ENCODE measurements at places on chromosomes 3 and 15. TPM values are rescaled to one million over a fixed set of nuclear protein-coding genes. Genes with fewer than 3 reads are reported as not detected.

GRCh38 chr15:78212008-78212407 is 22.4 kb downstream of the ACSBG1 start:
- ATAC-seq: no peak

The WDR93 gene
- not detected for total RNA-seq

GRCh38 chr3:81485444-81485865 is 276.0 kb downstream of the GBE1 start:
- ATAC-seq: peak; percentile 45

GRCh38 chr15:80418892-80419537 is 14.8 kb downstream of the ARNT2 start:
- ATAC-seq: peak; percentile 38

The ZKSCAN7 gene
- 0.76 TPM for total RNA-seq

GRCh38 chr3:167115331-167115934 is 264.7 kb downstream of the ZBBX start:
- ATAC-seq: no peak

GRCh38 chr3:65901226-65901625 is 137.5 kb downstream of the MAGI1 start:
- ATAC-seq: no peak

The CYP1A2 gene
- not detected for total RNA-seq

The SNURF gene
- 3.9 TPM for total RNA-seq

The TMEM89 gene
- not detected for total RNA-seq

DNA sequence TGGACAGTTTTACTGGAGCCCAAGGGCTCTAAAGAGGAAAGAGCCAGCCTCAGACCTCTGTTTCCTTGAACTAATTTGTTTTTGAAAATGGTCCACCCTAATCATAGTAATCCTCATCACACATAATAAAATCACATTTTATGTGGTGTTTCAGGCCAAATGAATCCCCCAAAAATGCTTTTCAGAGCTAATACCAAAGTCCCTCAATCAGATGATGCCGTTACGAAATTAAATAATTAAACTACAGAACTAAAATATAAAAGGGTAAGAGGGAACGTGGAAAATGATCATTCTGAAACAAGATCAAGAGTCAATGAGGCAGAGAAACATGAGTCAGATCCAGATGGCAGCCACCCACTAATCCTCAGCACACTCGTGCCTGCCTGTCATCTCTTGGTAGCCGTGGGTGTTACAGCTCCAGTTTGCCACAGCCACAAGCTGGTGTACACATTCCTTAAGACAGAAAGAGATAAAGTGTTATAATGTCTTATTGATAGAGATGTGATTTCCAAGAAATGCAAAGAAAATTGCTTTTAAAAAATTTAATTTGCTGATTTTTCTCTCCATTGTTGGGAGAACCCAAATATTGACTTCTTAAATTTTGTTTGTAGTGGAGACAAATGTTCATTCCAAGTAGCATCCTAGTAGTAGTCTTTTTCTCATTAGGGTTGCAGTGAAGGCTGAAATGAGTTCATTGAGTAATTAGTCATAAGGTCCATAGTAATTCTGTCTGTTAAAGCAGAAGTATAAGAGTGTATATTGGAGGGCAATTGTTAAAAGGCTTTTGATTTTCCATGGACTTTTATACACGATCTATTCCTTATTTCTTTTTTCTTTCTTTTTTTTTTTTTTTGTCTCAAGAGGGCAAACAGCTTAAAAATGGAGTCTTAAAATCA is 104.2 kb downstream of the AGBL1 start:
- no peak for ATAC-seq

GRCh38 chr3:4413467-4413866 is 53.6 kb downstream of the SUMF1 start:
- no peak for ATAC-seq

GRCh38 chr3:38157117-38157516 is 8.2 kb upstream of the OXSR1 start:
- no peak for ATAC-seq

The RTP1 gene
- not detected for total RNA-seq

- no peak for ATAC-seq
Observed at GRCh38 chr3:193826159-193826795, 233.3 kb downstream of the OPA1 start.

DNA sequence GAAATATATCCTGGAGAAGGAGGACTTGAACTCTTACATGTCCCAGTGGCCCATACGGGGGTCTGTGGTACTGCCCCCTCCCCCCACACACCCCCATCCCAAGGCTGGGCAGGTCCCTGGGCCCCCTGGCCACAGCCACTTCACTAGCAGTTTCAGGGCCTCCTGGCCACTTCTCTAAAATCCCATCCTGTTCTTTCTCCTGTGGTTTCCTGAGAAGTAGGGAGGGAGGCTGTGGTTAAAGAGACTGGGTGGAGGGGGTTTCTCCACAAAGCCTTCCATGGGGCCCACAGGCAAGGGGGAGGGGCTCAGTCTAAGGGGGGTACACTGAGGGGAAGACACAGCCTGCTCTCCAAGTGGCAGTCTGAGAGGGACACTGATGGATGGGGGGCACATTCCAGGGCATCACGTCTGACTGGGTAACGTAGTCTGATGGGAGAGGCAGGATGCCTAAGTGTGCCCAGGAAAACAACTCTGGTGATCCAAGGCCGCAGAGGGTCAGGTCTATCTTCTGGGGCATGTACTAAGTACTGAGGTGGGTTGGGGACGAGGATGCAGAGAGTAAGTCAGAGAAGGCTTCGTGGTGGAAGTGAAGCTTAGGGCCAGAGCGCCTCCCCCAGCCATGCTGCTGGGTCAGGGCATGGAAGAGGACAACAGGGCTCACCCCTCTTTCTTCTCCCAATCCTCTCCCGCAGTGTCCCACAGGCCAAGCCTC is 48.0 kb upstream of the C15orf39 start:
- ATAC-seq: no peak

DNA sequence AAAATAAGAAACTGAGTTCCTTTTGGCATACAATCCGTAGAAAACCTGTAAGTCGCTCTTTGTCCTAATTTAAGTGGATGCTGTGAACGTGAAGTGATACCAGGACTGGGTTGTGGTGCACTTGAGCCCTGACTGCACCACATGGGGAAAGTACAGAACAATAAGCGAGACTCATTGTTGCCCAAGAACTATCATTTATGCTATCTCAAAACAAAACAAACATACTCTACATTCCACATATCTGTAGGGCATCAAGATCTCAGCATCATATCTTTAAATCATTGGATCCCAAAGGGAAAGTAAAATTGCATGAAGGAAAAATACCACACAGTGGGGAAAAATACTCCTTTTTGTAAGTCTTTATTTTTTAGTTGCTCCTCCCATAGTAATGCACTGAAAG is 580.3 kb downstream of the MECOM start:
- ATAC-seq: no peak

DNA sequence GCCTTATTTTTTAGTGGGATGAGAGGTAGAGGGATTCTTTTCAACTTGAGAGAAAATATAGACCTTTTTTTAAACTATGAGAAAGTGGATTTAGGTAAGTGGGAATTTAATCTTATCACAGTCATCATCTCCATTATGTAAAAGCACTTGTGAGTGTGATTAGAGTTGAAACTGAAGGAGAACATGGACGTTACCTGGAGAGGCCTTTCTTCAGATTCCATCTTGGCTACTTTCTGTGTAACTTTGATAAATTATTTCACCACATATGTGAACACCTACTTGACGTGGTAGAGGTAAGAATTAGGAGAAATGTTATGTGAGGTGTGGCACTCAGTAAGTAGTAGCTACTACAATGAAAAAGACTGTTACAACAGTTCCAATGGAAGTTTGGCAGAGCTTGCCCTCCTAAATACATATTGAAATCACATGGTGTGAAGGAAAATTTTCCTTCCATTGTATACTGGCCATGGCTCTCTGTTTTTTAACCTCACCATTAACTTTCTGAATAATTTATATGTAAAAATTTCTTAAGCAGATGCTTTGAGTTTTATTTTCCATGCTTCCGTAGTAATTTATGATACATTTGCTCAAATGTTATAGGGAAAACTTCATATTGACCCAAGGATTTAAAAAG is 193.3 kb downstream of the FNDC3B start:
- ATAC-seq: no peak

The PML gene
- total RNA-seq: 28.8 TPM

DNA sequence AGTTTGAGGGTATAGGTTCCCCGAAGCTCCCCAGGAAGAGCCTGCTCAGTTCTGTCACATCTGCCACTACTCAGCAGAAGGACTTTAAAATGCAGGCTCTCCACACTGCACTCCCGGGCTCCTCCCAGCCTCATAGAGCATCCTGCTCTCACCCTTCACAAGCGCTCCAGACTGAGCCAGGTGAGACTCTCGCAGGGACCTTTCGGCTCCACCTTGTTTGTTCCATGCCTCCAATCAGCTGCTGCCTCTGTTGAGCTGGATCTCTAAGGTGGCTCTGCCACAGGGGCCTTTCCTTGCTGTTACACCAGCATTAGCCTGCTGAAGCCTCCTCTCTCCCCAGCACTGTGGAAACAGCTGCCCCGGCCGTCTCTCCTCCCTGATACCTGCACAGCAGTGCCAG is 56.1 kb downstream of the SLCO3A1 start:
- no peak for ATAC-seq

The SLC22A13 gene
- 0.64 TPM for total RNA-seq

DNA sequence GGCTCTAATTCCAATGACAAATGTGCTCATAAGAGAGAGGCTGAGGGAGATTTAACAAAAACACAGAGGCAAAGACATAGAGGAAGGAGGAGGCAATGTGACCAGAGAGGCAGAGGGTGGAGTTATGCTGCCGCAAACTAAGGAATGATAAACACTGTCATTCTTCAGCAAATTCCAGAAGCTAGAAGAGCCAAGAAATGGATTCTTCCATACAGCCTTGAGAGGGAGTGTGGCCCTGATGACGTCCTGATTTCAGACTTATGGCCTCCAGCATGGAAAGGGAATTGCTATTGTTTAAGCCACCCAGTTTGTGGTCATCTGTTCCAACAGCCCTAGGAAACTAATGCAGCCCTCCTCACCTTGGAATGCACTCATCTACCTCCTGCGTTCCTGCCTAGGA is 30.5 kb downstream of the CD47 start:
- no peak for ATAC-seq

DNA sequence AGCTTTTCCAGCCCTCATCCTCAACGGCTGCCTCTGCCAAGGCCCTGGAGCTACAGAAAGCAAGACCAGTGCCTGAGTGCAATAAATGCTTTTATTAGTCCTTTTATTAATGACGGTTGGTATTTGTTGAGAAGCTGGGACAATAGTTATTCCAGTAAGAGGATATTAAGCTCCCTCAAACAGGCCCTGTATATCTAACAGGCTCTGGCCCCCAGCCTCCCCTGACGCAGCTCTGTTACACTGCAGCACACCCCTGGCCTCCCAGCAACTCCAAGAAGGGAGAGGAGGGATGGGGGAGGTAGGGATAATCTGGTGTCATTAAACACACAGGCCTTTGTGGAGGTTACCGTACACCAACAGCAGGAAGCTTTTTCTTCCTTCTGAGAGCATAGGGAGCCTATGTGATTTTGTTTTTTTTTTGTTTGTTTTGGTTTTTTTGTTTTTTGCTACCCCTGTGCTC is 30.8 kb upstream of the MAGEF1 start:
- ATAC-seq: no peak
